ENCODE measurements at places on chromosomes 7 and 10. TPM values are rescaled to one million over a fixed set of nuclear protein-coding genes. Genes with fewer than 3 reads are reported as not detected.

DNA sequence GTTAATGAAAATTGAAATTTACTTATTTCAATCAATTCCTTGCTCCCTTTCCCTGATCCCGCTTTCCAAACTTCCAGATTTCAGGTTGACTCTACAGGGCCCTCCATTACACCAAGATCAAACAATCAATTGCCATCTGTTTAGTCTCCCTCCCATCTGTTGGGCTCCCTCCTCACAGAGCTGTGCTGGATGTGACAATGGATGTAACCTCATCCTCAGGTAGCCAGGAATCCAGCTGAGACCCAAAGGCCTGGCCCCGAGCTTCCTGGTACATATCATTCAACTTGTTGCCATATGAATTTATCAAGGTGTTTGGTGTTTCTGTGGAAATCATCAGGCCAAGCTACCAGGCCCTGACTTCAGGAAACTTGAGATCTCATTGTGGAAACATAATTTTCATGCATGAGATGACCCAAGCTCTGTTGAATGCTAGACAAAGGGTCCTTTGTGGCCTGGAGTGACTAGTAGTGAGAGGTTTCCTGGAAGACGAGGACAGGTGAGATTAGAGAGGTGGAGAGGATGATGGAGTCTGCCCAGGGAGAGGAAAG, 148.6 kb upstream of the PDE1C start:
- DNase-seq: no peak
- no peaks in the 10 kb centered on the region for H3K36me3 ChIP-seq
- no peaks in the 10 kb centered on the region for H3K4me1 ChIP-seq
- no peak overlapping the region for H3K4me3 ChIP-seq

DNA sequence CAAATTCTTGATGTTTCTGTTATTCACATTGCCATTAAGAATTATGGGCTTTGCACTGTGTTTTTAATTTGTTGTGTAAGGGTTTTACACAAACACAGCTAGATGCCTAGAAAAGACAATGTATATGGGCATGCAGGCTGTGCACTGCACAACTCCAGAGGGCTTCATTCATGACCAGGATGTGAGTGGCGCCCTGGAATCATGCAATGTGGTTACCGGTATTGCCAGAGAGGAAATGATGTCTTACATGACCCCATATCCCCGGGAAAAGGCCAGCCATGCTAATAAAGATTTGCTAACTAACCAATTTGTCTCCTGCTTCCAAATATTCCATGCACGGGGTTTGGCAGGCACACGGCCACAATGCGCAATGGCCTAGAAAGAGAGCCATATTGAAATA, 16.9 kb downstream of the KCNMA1 start:
- no peaks in the 10 kb centered on the region for H3K27me3 ChIP-seq
- H3K4me1 ChIP-seq: no peaks in the 10 kb centered on the region
- no peak for DNase-seq
- H3K36me3 ChIP-seq: no peaks in the 10 kb centered on the region

DNA sequence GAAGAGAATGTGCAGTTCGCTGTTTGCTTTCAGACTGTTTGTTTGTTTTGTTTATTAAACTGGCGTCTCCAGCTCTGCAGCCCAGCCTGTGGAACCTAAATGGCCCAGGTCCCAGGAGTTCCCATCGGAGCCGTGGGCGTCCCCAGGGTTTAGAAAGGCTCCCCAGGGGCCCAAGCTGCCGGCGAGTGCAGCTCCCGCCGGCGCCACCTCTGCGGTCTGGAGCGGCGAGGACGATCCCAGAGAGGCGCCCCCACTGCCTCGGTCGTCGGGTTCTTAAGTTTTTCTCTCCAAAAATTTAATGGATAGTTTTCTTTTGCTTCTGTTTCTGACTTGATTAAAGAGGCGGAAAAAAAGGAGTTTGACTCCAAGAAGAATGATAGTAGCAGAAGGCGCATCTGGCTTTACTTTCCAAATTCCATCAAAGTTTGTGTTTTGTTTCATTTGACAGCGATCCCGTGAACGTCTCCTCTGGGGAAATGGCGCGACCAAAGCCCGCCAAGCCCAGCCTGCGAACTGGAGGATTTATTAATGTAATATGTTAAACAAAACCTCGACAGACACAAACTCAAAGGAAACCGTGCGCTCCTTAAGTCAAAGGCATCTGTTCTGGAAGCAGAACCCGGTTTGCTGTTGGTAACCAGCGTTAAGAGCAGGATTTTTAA, 718 bp upstream of the FZD1 start:
- H3K27me3 ChIP-seq: peaks cover 85% of the 10 kb centered on the region
- no peaks in the 10 kb centered on the region for H3K36me3 ChIP-seq
- H3K4me3 ChIP-seq: peak overlapping the region; percentile 84
- H3K4me1 ChIP-seq: peaks cover 31% of the 10 kb centered on the region
- peak; percentile 47 for DNase-seq
- H3K27ac ChIP-seq: no peak overlapping the region

- H3K4me3 ChIP-seq: no peak overlapping the region
- no peaks in the 10 kb centered on the region for H3K4me1 ChIP-seq
- no peaks in the 10 kb centered on the region for H3K36me3 ChIP-seq
Measured at GRCh38 chr7:9250876-9251275, 817.5 kb downstream of the NXPH1 start.

DNA sequence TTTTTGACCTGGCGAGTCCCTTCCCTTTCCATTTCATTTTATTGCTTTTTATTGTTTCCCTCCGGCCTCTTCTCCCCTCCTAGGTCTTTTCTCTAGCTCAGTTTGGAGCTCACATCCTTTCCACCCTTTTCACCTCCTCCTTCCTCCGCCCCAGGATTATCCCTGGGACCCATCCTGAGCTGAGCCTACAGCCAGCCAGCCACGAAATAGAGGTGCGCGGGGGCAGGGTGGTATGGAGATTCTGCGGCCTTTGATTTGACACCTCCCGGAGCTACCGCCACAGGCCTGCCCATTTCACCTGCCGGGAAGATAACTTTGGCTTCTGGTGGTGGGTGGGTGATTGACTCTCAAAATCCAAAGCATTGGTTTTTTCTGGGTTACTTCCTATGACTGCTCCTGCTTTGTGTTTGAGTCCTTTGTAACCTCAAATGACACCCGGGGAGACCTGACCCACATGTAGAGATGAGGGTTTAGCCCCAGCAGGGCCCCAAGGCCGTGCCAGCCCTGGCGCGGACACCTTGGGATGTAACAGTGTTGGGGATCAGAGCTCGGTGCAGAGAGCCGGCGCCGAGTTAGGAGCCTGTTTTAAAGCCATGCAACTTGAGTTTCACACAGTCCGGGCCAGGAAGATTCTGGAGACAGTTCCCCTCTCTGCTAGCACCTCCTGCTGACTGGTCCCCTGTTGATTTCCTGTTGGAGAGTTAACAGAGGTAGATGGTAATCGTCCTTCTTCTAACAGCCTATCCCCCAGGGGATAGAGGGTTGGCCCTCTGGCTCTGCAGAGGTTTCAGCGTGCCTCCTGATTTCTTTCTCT, 1.5 kb downstream of the DUSP5 start:
- peaks cover 14% of the 10 kb centered on the region for H3K27me3 ChIP-seq
- H3K36me3 ChIP-seq: peaks cover 21% of the 10 kb centered on the region
- H3K4me1 ChIP-seq: peaks cover 67% of the 10 kb centered on the region
- H3K27ac ChIP-seq: peak overlapping the region; percentile 59

GRCh38 chr10:110574420-110574819, 6.9 kb downstream of the SMC3 start:
- H3K4me3 ChIP-seq: no peak overlapping the region
- no peak for DNase-seq
- H3K27ac ChIP-seq: peak overlapping the region; percentile 87
- H3K27me3 ChIP-seq: no peaks in the 10 kb centered on the region
- H3K4me1 ChIP-seq: peaks cover 14% of the 10 kb centered on the region
- H3K36me3 ChIP-seq: peaks cover 42% of the 10 kb centered on the region

DNA sequence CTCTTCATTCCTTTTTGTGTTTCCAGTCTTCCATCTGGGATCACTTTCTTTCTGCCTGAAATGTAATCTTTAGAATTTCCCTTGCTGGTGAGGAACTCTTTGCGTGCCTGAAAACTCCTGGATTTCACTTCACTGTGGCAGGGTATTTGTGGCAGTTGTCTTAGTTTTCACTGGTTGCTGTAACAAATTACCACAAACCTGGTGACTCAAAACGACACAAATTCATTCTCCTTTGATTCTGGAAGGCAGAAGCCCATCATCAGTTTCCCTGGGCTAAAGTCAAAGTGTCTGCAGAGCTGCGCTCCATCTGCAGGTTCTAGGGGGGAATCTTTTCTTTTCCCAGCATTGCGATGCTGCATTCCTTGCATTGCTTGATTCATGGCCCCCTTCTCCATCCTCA, 109.3 kb downstream of the RBM20 start:
- H3K36me3 ChIP-seq: peaks cover 6% of the 10 kb centered on the region
- H3K4me1 ChIP-seq: no peaks in the 10 kb centered on the region
- H3K27ac ChIP-seq: no peak overlapping the region
- H3K4me3 ChIP-seq: no peak overlapping the region

GRCh38 chr10:124484661-124485060, 23.0 kb downstream of the LHPP start:
- no peak overlapping the region for H3K27ac ChIP-seq
- H3K4me3 ChIP-seq: no peak overlapping the region
- DNase-seq: no peak
- peaks cover 26% of the 10 kb centered on the region for H3K4me1 ChIP-seq

- H3K36me3 ChIP-seq: peaks cover 18% of the 10 kb centered on the region
- H3K4me1 ChIP-seq: peaks cover 84% of the 10 kb centered on the region
- no peaks in the 10 kb centered on the region for H3K27me3 ChIP-seq
- peak overlapping the region; percentile 100 for H3K27ac ChIP-seq
- DNase-seq: no peak
- H3K4me3 ChIP-seq: peak overlapping the region; percentile 96
Measured at GRCh38 chr10:125153703-125154490, 6.5 kb downstream of the CTBP2 start.

DNA sequence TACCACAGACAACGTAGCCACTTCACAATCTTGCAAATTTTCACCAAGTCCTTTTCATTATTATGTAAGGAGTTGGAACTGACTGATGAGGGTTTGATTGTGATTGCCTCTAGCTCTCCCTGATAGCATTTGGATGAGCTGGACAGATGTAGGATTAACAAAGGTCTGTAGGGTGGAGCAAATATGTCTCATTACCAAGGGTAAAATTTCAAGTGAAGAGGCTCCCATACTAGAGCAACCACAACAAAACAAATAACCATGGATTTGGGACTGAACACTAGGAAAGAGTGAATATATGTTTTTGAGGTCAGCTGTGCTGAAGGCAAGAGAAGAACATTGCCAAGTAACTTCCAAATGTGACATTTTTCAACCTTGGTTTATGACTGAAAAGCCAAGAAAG, 281.7 kb downstream of the NEBL start:
- no peak for DNase-seq
- H3K27ac ChIP-seq: peak overlapping the region; percentile 97
- peak overlapping the region; percentile 13 for H3K4me3 ChIP-seq
- no peaks in the 10 kb centered on the region for H3K27me3 ChIP-seq

- H3K27me3 ChIP-seq: peaks cover 17% of the 10 kb centered on the region
- no peak for DNase-seq
- peaks cover 7% of the 10 kb centered on the region for H3K36me3 ChIP-seq
- H3K4me3 ChIP-seq: no peak overlapping the region
- peaks cover 20% of the 10 kb centered on the region for H3K4me1 ChIP-seq
Measured at GRCh38 chr10:69710008-69710888, 80.2 kb downstream of the FAM241B start.

GRCh38 chr10:44714451-44714850, 196.7 kb upstream of the TMEM72 start:
- no peaks in the 10 kb centered on the region for H3K27me3 ChIP-seq
- no peak for DNase-seq
- H3K4me3 ChIP-seq: no peak overlapping the region
- H3K27ac ChIP-seq: no peak overlapping the region
- H3K4me1 ChIP-seq: no peaks in the 10 kb centered on the region

GRCh38 chr7:116579322-116579721, 54.5 kb downstream of the CAV1 start:
- H3K27me3 ChIP-seq: no peaks in the 10 kb centered on the region
- no peak for DNase-seq
- no peak overlapping the region for H3K4me3 ChIP-seq
- H3K4me1 ChIP-seq: peaks cover 6% of the 10 kb centered on the region
- H3K27ac ChIP-seq: no peak overlapping the region

- H3K4me3 ChIP-seq: no peak overlapping the region
- peaks cover 51% of the 10 kb centered on the region for H3K27me3 ChIP-seq
- H3K27ac ChIP-seq: no peak overlapping the region
- DNase-seq: peak; percentile 64
- H3K4me1 ChIP-seq: peaks cover 35% of the 10 kb centered on the region
Measured at GRCh38 chr7:46539892-46540483, 618.9 kb upstream of the IGFBP3 start.

- peaks cover 13% of the 10 kb centered on the region for H3K4me1 ChIP-seq
- no peak for DNase-seq
- no peak overlapping the region for H3K27ac ChIP-seq
- H3K36me3 ChIP-seq: no peaks in the 10 kb centered on the region
- no peak overlapping the region for H3K4me3 ChIP-seq
Measured at GRCh38 chr7:66355756-66356155, 150.6 kb downstream of the TPST1 start.

The OPN1SW gene
- total RNA-seq: not detected

The HOXA3 gene
- not detected for total RNA-seq

The UCN3 gene
- not detected for total RNA-seq

The ASNS gene
- 111 TPM for total RNA-seq

The FKBP6 gene
- 0.09 TPM for total RNA-seq

The GIMAP8 gene
- 0.09 TPM for total RNA-seq

The LRRC17 gene
- 1.6 TPM for total RNA-seq

The CDK1 gene
- 92.8 TPM for total RNA-seq

The XRCC2 gene
- total RNA-seq: 21.2 TPM

The TYSND1 gene
- 21.3 TPM for total RNA-seq

The SHTN1 gene
- 9.9 TPM for total RNA-seq
